ENCODE measurements at places on chromosomes 1 and 21.

- no peak overlapping the region for H3K27ac ChIP-seq
- no peaks in the 10 kb centered on the region for H3K36me3 ChIP-seq
- no peak overlapping the region for H3K4me3 ChIP-seq
- no peaks in the 10 kb centered on the region for H3K4me1 ChIP-seq
- no peaks in the 10 kb centered on the region for H3K27me3 ChIP-seq
- DNase-seq = no peak
These were observed 4.5 kb upstream of the IER5 start for GRCh38 chr1:181083842-181084605.

DNA sequence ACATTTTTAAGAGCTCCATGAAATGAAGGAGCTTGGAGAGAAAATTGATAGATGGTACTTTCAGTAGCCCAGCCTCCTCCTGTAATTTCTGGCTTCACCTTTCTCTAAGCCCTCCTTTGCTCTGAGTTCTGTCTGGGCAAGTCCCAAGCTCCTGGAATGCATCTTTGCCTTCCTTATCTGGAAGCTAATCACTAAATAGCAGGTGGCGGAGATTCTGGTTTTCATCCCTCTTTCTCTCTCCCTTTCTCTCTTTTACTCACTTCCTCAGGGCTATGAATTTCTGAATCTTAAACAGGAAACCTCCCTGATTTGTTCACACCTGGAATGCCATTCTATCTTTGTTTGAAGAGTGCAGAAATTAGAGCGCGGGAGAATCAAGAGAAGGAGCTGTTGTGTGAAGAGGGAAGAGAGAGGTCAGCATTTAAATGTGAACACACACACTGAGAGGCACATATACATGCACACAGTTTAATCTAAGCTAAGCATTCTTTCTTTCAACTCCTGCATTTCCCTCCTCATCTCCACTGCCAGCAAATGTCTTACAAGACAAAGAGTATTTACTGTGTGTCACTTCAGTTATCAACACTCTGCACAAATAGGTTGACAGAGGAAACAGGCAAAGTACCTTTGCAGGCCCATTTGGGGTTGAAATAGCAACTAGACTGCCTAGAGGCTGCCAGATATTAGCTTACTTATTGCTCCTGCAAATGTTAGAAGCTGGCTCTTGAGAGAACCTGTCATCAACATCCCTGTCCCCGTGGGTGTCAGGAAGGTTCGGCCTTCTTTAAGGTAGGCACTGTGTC lies 199.4 kb upstream of the CAMK1G start:
- DNase-seq = no peak
- no peaks in the 10 kb centered on the region for H3K36me3 ChIP-seq
- no peaks in the 10 kb centered on the region for H3K4me1 ChIP-seq
- H3K27me3 ChIP-seq = no peaks in the 10 kb centered on the region
- H3K27ac ChIP-seq = no peak overlapping the region
- no peak overlapping the region for H3K4me3 ChIP-seq

GRCh38 chr1:26044971-26045721 lies 772 bp downstream of the SLC30A2 start:
- no peak overlapping the region for H3K27ac ChIP-seq
- H3K27me3 ChIP-seq = peaks cover 83% of the 10 kb centered on the region
- DNase-seq = no peak
- peaks cover 6% of the 10 kb centered on the region for H3K4me1 ChIP-seq

DNA sequence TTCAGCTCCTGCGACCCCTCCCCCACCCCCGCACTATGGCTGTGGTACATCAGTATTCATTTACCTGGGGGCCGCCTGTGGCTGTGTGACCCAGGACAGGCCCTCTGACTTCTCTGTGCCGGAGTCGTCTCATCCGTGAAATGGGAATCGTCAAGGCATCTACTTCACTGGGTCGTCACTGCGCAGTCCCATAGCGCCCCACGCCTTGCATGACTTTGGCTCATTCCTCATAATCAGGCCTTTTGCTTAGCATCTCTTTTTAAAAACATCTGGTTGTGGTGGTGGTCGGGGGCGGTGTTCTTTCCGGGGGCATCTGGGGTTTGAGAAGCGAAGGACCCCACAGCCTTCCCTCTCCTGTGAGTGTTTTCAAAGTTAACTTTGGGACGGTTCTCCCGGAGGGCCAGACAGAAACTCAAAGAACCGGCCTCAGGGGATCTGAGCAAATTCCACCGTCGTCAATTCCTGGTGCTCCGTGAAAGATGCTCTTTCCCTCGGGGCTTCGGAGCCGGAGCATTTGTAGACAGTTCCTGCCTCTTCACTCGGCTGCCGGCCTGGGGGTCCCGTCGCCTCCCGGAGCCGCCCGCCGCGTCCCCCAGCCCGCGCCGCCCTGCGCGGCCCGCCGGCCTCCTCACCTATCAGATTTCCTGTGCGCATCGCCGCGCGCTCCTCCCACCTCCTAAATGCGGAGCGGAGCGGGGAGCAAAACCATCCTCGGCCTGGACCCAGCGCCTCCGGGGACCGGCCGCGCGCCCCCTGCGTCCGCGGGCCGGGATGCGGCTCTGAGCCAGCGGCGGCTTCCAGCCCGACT lies at the start of gene B3GALT5:
TSS of gene B3GALT5 (plus strand) at position 708 of the 808 bp plus-strand sequence. CDS start 47,620 bp downstream, outside the sequence.
- DNase-seq = peak; percentile 36
- no peak within 1 kb of the TSS for H3K4me3 ChIP-seq
- H3K36me3 ChIP-seq = no peaks in the 10 kb centered on the region
- H3K4me1 ChIP-seq = no peaks in the 10 kb centered on the region
- peaks cover 66% of the 10 kb centered on the region for H3K27me3 ChIP-seq

DNA sequence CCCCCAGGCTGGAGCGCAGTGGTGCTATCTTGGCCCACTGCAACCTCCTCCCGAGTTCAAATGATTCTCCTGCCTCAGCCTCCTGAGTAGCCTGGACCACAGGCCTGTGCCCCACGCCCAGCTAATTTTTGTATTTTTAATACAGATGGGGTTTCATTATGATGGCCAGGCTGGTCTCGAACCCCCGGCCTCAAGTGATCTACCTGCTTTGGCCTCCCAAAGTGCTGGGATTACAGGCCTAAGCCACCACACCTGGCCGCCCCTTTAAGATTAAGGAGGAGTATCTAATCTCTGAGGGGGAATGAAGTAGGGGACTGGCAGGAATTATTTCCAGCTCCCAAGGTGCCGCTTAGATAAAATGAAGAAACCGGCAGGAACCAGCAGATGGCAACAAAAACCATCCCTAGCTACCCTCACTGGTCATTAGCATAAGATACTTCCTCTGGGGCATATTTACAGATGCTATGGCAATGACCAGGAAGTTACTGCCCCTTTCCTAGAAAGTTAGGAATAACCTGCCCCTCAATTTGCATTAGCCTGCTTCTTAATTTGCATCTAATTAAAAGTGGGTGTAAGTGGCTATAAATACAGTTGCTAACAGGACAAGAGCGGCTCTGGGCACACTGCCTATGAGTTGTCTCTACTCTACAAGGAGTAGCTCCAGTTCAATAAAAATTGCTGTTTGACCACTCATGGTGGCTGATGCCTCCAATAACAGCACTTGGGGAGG lies 7.1 kb upstream of the NSUN4 start:
- H3K4me3 ChIP-seq = no peak overlapping the region
- H3K27ac ChIP-seq = no peak overlapping the region
- H3K36me3 ChIP-seq = no peaks in the 10 kb centered on the region
- H3K4me1 ChIP-seq = no peaks in the 10 kb centered on the region

GRCh38 chr1:206768472-206769303 lies 1.9 kb upstream of the IL19 start:
- peaks cover 10% of the 10 kb centered on the region for H3K4me1 ChIP-seq
- H3K27me3 ChIP-seq = no peaks in the 10 kb centered on the region
- DNase-seq = no peak
- no peak overlapping the region for H3K4me3 ChIP-seq
- peak overlapping the region; percentile 80 for H3K27ac ChIP-seq

- no peak for DNase-seq
- H3K4me1 ChIP-seq = peaks cover 24% of the 10 kb centered on the region
- H3K27me3 ChIP-seq = peaks cover 29% of the 10 kb centered on the region
- H3K27ac ChIP-seq = no peak overlapping the region
These were observed 2.1 kb downstream of the F3 start for GRCh38 chr1:94539496-94539895.

- no peaks in the 10 kb centered on the region for H3K36me3 ChIP-seq
- DNase-seq = no peak
- no peak overlapping the region for H3K27ac ChIP-seq
- H3K27me3 ChIP-seq = no peaks in the 10 kb centered on the region
- H3K4me3 ChIP-seq = no peak overlapping the region
- H3K4me1 ChIP-seq = peaks cover 14% of the 10 kb centered on the region
These were observed 2.4 kb downstream of the CAPN9 start for GRCh38 chr1:230749635-230750034.

DNA sequence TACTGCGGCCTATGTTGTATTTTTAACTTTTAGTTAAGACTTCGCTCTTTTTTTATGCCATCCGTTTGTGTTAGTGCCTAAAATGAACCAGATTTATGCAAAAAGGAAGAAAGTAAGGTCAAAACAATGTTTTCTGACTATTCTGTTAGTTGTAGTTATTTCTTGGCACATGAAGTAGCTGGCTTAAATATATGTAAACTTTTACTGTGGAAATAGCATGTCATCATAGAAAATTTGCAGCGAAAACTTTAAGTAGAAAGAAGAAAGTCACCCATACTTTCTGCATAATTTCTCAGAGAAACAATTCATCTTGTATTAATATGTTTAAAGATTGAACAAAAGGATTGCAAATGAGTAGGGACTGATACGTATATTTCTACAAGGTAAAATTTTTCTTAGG lies 106.4 kb downstream of the NEK7 start:
- H3K4me3 ChIP-seq = no peak overlapping the region
- H3K36me3 ChIP-seq = no peaks in the 10 kb centered on the region
- H3K27me3 ChIP-seq = no peaks in the 10 kb centered on the region
- no peak overlapping the region for H3K27ac ChIP-seq

DNA sequence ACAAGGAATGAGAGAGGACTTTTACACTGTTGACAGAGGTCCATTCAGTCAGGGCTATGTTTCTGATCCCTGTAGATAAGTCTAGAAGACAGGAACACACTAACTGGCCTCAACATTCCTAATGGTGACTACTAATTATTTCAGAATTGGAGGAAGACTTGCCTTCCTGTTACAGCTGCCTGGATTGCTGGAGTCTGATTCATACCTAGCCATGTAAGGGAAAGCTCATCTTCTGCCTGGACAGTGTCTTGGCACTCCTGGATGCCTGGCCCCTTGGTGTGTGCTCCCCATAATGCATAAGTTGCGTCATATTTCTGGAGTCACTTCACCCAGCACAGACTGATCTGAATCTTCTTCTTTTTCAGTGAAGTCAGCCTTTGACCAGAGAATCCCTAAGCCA lies 326.0 kb upstream of the RUNX1 start:
- H3K4me3 ChIP-seq = no peak overlapping the region
- no peaks in the 10 kb centered on the region for H3K36me3 ChIP-seq
- no peak overlapping the region for H3K27ac ChIP-seq
- no peaks in the 10 kb centered on the region for H3K4me1 ChIP-seq

DNA sequence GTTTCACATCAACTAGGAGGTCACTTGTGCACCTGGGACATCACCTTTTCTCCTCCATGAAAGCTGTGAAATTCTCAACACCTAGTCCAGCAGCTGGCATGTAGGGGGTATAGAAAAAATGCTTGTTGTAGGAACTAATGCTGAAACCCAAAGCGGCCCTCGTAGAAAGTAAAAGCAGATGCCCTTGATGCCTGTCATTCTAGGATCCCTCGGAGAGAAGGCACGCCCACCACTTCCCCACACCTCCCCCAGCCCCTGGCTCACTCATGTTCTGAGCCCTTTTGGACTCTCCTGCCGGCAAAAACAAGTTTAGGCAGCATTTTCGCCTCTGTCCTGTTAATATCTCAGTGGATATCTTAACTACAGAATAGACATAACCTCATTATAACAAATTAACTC lies 36.5 kb downstream of the RIPK4 start:
- no peak overlapping the region for H3K4me3 ChIP-seq
- no peaks in the 10 kb centered on the region for H3K4me1 ChIP-seq
- H3K36me3 ChIP-seq = no peaks in the 10 kb centered on the region
- peaks cover 44% of the 10 kb centered on the region for H3K27me3 ChIP-seq

DNA sequence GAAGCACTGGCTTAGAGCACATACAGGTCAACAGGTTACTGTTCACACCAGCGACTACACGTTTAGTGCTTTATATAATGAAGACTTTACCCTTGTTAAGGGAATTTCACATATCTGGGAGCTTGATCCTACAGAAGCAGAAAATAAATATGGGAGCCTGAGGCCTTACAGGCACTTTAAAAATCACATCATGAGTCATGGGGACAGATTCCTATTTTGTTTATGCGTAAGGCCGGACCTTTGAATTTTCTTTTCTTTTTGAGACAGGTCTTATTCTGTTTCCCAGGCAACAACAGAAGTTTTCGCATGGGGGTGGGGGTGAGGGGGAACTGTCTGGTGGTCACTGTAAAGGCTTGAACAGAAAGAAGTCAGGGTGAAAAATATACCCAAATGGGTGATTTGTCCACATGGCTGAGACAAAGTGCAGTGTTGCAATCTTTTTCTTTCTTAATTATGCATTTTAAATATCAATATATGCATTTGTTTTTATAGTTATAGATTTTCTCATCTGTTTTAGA lies 276.7 kb downstream of the KCNH1 start:
- H3K36me3 ChIP-seq = no peaks in the 10 kb centered on the region
- no peak overlapping the region for H3K27ac ChIP-seq
- no peak for DNase-seq
- no peaks in the 10 kb centered on the region for H3K4me1 ChIP-seq
- no peaks in the 10 kb centered on the region for H3K27me3 ChIP-seq

GRCh38 chr1:162204129-162204822 lies 134.8 kb downstream of the NOS1AP start:
- no peak overlapping the region for H3K4me3 ChIP-seq
- H3K36me3 ChIP-seq = no peaks in the 10 kb centered on the region
- no peak for DNase-seq
- no peak overlapping the region for H3K27ac ChIP-seq
- no peaks in the 10 kb centered on the region for H3K4me1 ChIP-seq

All from left lung (tissue), 14 donors.